ENCODE measurements at places on chromosomes 2 and 18.
A peak's percentile ranks its signal among the peaks of the same experiment; 100 is the strongest.

DNA sequence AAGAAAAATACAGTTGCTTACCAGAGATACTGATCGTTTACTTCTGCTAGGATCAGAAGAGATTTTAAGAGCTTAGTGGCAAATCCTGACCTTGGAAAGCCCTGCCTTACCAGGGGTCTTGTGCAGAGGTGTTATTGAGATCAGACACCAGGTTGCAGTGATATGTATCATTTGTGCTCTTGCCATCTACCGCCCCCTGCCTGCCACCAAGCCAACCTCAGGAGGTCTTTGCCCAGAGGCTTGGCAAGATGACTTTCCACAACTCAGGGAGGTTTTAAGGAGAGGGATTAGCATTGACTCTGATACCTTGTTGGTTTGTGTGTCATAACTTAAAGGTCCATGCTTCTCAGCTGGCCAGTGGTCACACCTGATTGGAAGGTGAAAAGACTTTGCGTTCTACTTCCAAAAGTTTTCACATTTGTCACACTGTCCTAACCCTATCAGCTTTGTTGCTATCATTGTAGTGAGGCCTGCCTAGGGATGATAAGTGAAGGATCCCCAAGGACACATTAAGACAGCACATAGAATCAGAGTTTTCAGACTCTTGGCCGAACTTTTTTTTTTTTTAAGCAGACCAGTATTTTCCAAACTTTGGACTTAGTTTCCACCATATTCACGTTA lies 46.2 kb upstream of the MGAT5 start:
- DNase-seq, result peak; percentile 74

- DNase-seq, result no peak
Observed at GRCh38 chr2:77309725-77310124, 212.5 kb downstream of the LRRTM4 start.

DNA sequence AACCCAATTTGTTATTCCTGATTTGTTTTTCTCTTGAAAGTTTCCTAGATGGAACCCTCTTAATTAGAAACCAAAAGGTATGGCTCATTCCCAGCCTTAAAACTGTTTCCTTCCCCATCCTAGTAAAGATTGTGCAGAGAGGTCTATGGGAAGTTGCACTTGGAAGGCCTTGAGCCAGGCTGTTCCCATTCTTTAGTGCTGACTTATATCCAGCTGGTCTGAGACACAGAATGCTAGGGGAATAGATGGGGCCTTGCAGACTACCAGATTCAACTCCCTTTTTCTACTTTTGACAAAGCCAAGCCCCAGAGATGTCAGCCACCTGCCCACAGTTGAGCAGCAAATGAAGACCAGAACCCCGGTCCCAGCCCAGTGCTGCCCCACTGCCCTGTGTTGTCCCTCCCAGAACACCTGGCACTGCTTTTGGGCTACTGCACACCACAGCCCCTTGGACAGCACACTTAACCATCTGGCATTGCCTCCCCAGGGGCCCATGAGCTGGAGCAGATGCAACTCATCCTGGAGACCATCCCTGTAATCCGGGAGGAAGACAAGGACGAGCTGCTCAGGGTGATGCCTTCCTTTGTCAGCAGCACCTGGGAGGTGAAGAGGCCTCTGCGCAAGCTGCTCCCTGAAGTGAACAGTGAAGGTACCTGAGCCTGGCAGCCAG lies 98.2 kb downstream of the MRO start:
- DNase-seq, result no peak

DNA sequence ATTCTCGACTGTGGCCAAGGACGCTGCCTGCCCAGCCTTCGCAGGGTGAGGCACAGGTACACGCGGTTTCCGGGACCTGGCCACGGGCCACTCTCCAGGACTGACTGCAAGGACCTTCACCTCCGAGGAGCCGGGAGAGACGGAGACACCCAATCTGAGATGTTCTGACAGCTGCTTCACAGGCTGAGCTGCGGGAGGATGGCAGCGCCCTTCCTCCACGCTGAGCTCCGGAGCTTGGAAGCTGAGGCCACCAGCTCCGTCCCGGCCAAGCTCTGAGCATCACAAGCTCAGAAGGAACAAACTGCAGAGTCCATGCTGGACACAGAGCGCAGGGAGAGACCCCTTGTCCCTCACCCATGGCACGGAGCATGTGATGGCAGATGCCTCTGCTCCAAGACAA lies 71.1 kb upstream of the CTDP1 start:
- DNase-seq, result no peak

DNA sequence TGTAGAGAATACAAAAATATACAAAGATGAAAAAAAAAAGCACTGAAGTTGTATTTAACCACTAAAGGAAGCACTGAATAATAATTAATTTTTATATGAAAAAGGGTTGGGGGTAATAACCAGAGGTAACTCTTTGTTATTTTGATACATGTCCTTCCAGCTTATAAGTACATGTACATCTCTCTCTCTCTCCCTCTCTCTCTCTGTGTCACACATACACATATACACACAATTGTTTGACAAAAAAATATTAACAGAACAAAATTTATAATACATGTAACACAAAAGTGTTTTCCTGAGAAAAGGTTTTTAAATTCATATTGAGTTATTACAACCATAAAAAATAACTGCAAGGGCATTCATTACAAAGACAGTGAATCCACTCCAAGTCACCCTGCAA lies 4.6 kb downstream of the WIPF1 start:
- DNase-seq, result no peak

GRCh38 chr2:1556776-1557466 lies 143.7 kb downstream of the TPO start:
- DNase-seq, result peak; percentile 52

GRCh38 chr2:9255416-9255815 lies 48.8 kb downstream of the ASAP2 start:
- no peak for DNase-seq

DNA sequence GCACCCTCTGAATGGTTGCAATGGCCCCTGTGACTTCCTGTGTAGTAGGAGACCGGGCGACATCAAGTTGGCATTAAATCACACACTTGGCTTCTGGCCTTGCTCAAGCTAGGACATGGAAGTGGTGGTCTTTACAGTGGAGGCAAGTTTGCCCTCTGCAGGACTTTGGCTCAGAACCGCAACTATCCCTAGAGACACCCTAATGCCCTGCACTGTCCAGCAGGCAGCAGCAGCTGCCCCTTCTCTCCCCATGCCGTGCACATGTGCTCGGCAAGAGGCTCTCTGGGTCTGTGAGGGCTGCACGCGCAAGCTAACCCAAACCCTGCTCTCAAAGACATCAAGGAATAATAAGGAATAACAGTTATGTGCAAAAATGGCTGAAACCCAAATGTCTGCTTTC lies 106.5 kb downstream of the COL6A3 start:
- DNase-seq, result no peak

GRCh38 chr2:236338495-236339184 lies 74.4 kb upstream of the ASB18 start:
- DNase-seq, result peak; percentile 68

GRCh38 chr2:64905338-64906024 lies 83.7 kb upstream of the SLC1A4 start:
- no peak for DNase-seq

DNA sequence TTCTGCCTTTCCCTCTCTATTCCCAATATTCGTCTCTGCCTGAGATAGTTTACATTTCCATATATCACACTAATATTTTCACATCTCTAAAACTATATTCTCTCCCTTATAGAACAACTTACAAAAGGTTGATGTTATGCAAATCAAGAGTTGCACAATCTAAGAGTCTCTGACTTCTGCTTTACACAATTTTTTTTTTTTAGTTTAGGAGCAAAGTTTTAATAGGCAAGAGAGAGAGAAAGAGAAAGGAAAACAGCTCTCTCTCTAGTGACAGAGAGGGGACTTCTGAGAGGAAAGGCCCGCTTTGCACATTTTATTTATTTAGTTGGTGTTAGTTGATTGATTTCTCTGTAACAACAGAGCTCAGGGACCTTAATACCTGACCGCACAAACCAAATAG lies 380.2 kb downstream of the TXNL1 start:
- DNase-seq, result no peak
